CD4-positive, alpha-beta T cell treated with Interleukin-17A for 4 hours (primary cell): ENCODE measurements at places on chromosomes 7 and 10.
A peak's percentile ranks its signal among the peaks of the same experiment; 100 is the strongest.

DNA sequence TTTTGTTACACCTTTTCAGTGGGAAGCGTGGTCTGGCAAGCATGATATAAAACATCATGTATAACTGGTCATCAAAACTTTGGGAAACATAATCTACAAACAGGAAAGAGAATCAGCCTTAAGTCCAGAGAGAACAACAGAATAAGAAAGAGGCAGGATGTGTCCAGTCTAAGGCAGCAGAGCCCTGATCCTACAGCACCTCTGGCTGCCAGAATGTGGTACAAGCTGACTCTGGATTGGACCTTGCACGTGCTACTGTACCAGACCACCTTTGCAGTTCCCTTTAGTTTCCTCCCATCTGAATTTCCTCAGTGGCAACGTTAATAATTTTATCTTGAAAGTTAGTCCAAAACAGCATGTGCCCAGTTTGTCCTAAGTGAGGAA is 824.6 kb upstream of the IGFBP3 start:
- DNase-seq: no peak

- no peak for DNase-seq
Observed at GRCh38 chr10:78567680-78568455, 500.9 kb upstream of the ZMIZ1 start.

DNA sequence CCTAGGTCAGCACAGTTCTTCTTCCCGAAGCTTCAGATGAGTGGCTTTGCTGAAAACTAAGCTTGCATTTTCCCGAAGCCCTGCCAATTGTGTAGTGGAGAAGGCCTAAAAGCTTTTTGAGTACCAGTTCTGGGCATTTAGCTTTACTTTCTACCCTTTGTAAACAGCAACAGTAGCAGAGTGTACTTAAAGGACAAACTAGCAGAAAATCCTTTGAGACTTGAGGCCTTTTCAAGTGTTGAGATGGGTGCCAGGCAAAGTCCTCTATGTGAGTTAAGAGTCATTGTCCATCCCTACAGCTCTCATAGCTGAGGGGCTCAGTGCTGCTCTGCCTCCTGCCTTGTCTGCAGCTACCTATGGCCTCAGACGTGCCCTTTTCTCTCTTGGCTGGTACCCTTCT is 368.2 kb downstream of the CCSER2 start:
- no peak for DNase-seq

GRCh38 chr7:95491634-95492314 is 6.0 kb downstream of the ASB4 start:
- DNase-seq: no peak

DNA sequence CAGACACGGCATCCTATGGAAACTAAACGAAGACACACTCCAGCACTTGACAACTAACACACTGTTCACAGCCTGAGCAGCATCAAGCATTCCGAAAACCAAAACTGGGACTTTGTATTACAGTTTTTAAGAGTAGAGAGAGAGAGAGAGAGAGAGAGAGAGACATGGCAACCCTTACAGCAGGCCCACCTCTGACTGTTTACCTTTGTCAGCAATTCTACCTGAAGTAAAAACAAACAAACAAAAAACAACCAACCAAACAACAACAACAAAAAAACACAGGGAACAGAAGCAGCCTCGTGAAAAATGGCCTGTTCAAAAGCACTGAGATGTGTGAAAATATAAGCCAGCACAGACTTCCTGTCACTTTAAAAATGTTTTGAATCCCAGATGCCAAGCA is 118.0 kb downstream of the SPAG6 start:
- DNase-seq: no peak

GRCh38 chr7:51126324-51126723 is 190.3 kb downstream of the COBL start:
- no peak for DNase-seq

DNA sequence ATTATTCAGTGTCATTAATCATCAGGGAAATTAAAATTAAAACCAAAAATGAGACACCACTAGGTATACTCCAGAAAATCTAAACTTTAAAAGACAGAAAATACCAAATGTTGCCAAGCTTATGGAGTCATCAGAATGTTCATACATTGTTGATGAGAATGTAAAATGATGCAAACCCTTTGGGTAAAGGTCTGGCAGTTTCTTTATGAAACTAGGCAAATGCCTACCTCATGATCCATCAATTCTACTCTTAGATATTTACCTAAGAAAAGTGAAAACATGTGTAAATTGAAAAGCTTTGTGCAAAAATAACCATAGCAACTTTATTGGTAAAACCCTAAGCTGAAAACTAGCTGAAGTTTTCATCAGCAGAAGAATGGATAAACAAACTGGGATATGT is 329.5 kb upstream of the MEOX2 start:
- no peak for DNase-seq

DNA sequence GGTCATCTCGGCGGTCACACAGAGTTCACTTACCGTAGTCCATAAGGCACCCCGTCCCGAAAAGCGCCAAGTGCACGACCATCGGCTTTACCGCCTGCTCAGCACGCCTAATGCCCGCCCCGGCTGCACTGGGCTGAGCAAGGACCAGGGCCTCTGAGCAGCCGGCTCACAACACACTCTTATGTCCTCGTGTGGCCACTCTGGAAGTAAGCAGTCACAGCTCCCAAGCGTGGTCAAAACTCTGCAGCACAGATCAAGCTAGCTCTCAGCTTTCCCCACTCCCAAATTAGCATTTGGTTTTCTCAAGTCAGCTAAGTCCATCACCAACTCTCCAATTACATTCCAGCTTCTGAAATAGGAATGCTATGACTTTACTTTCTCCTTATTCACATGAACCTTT is 57.7 kb downstream of the MAD1L1 start:
- DNase-seq: no peak

- DNase-seq: no peak
Observed at GRCh38 chr7:44897309-44897708, 12.0 kb upstream of the PURB start.

DNA sequence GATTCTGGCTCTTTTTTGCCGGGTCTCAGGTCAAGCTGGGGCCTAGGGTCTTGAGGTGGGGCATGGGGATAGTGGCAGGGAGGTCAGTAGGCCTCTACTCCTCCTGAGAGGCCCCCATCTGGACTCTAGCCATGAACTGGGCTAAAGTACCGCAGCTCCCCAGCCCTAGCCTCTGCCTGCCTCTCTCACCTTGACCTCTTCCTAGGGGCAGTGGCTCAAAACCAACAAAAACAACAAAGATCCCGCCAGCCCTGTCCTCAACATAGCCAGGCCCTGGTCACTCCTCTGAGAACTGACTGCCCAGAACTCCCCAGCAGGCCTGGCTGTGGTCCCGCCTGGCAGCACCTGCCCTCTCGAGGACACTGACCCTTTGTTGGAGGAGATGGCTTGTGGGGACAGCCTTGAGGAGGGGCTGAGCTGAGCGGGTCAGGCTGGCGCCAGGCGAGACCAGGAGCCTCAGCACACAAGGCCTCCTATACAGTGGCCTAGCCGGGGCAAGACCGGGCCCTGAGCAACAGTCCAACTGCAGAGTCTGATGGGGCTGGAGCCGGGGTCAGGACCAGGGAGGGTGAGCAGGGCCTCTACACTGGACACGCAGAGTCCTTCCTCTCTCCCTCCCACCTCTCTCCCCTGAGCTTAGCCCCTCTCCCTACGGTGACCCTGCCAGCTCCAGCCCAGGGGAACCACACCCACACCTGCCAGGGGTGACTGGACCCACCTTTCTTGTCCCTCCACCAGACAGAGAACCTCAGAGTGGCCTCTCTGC is 11.6 kb upstream of the PPIF start:
- DNase-seq: no peak

DNA sequence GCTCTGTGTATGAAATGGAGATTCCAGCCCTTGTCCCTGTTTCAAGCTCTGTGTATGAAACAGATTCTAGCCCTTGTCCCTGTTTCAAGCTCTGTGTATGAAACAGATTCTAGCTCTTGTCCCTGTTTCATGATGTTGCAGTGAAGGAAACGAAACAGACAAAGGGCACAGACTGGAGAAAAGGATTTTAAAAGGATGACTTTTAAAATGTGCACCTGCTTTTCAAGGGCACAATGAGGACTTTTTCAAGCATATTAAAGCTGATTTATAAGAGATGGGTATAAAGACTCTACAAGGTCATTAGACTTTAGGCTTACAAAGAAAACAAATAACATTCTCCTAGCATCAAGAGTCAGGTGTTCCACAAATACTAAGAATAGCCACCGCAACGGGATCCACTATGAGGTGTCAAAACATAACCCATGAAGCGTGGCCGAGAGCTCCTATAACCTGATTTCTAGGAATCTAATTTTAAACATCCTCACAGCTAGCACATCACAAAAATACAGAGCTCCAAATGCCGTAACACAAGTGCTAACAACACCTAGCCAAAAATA is 29.0 kb downstream of the DIP2C start:
- no peak for DNase-seq

DNA sequence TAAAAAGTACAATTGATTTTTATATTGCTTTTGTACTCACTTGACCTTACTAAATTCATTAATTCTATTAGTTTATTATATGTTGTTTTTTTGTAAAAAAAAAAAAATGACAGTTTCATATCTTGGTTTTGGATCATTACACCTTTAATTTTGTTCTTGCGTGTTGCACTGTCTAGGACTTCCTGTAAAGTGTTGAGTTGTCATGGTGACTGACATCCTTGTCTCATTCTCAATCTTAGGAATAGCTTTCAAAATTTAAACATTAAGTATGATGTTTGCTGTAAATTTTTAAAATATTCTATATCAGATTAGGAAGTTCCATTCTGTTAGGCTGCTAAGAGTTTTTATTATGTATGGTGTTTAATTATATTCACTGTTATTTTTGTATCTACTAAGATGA is 139.1 kb downstream of the ARHGAP12 start:
- DNase-seq: no peak

- no peak for DNase-seq
Observed at GRCh38 chr10:46283580-46284285, 3.1 kb upstream of the ANTXRL start.

GRCh38 chr7:35454575-35455385 is 200.9 kb upstream of the TBX20 start:
- DNase-seq: no peak

GRCh38 chr10:15901889-15902288 is 41.6 kb upstream of the MINDY3 start:
- no peak for DNase-seq

GRCh38 chr10:114304571-114305421 is 65.7 kb downstream of the VWA2 start:
- peak; percentile 89 for DNase-seq

GRCh38 chr10:93701866-93702209 is 554 bp downstream of the FRA10AC1 start:
- no peak for DNase-seq

GRCh38 chr7:157949711-157950110 is 612.9 kb downstream of the DNAJB6 start:
- DNase-seq: no peak

- no peak for DNase-seq
Observed at GRCh38 chr10:52053497-52053896, 260.6 kb upstream of the DKK1 start.

- no peak for DNase-seq
Observed at GRCh38 chr7:128920913-128921582, 10.5 kb upstream of the KCP start.

GRCh38 chr10:97408496-97408992 is 7.4 kb upstream of the RRP12 start:
- DNase-seq: no peak

GRCh38 chr7:25807086-25807611 is 344.8 kb upstream of the NFE2L3 start:
- DNase-seq: no peak

GRCh38 chr7:134798155-134798554 is 18.7 kb downstream of the CALD1 start:
- DNase-seq: no peak

DNA sequence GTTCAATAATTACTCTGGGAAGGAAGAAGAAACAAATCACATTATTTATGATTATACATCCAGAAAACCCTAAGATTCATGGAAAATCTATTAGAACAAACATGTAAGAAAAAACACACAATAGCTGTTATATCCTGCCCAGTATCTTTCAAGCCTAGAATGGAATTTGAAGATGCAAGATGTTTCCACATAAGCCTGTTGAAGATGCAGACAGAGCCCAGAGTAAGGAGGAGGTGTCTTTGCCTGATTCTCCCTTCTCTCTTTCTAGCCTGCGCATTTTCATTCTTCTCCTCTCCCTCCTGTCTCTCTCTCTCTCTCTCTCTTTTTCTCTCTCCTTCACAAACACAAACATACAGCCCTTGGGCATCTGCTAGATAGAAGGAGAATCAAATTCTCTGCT is 170.1 kb upstream of the INHBA start:
- DNase-seq: no peak

GRCh38 chr10:123299598-123299997 is 145.4 kb downstream of the BUB3 start:
- DNase-seq: no peak

DNA sequence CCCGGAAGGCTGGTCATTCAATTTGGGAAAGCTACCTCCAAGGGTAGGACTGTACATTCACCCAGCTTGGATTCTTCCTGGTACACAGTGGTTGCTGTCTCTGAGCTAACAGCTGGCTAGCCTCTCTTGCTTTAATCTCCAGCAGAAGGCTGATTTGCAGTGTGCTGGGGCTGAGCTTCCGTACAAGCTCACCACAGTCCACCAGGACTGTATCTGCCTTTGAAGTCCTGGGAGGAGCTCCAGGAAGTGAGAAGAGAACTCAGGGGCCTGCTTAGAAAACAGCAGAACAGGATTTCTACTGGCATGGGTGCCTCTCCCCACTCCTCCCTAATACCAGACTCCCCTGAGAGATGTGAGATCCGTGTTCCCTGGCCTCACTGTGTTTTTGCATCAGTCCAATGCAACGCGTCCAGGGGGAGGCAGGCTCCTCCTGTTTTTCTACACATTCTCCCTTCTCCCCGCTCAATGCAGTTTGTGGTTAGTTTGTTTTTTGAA is 6.6 kb downstream of the AFAP1L2 start:
- DNase-seq: no peak

- DNase-seq: no peak
Observed at GRCh38 chr7:158283016-158283974, 304.3 kb downstream of the PTPRN2 start.

GRCh38 chr7:113636727-113637421 is 281.9 kb downstream of the PPP1R3A start:
- no peak for DNase-seq

GRCh38 chr10:1538531-1539061 is 198.7 kb downstream of the ADARB2 start:
- no peak for DNase-seq

GRCh38 chr7:91345449-91345848 is 81.2 kb downstream of the FZD1 start:
- no peak for DNase-seq

- DNase-seq: peak; percentile 31
Observed at GRCh38 chr7:100803398-100804161, 23.7 kb downstream of the EPHB4 start.

GRCh38 chr10:11106621-11107374 is 89.1 kb downstream of the CELF2 start:
- DNase-seq: no peak

- no peak for DNase-seq
Observed at GRCh38 chr7:75808106-75808505, 5.5 kb downstream of the CCL24 start.
